Panc1 (cell line): ENCODE measurements at places on chromosomes 11 and 22.
A peak's percentile ranks its signal among the peaks of the same experiment; 100 is the strongest.

DNA sequence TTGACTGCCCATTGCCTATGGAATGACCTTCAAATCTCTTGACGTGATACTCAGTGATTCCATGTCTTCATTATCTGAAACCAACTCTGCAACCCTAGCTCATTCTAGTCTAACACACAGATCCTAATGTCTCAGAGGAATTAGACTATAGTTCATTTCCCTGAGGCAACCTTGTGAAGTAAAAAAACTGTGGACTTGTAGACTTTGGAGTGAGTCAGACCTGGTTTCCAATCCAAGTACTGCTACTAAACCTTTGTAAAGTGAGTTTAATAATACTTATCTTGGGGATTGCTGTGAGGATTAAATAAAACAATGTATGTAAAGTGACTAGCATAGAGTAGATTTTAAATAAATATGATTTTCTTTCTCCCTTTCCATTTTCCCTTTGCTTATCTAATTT lies 226.1 kb downstream of the BLID start:
- DNase-seq, result no peak

- peak; percentile 18 for DNase-seq
Observed at GRCh38 chr11:58629857-58630256, 7.4 kb downstream of the CNTF start.

DNA sequence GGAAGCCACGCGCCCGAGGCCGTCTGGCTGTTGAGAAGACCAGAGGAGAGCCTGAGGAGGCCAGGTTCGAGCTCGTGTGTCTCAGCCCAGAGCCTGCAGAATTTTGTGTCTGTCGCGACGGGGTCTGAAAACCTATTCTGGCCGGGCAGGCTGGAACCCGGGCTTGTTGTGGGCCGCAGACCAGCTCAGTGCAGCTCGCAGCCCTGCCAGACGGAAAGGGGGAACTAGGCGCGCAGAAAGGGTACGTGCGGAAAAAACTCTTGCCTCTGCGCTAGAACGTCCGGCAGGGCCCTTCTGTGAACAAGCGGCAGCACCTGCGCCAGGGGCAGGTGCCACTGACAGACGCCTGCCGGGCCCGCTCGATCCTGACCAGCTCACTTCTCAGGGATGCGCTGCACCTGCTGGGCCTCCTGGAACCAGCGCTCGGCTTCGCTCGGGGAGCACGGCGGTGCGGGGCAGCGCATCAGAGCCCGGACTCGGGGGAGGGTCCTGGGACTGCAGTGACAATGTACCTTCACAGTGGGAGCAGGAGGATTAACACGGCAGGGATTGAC lies 409.3 kb downstream of the BRD1 start:
- no peak for DNase-seq

- DNase-seq, result no peak
Observed at GRCh38 chr22:30327864-30328345, 1.2 kb upstream of the TBC1D10A start.

DNA sequence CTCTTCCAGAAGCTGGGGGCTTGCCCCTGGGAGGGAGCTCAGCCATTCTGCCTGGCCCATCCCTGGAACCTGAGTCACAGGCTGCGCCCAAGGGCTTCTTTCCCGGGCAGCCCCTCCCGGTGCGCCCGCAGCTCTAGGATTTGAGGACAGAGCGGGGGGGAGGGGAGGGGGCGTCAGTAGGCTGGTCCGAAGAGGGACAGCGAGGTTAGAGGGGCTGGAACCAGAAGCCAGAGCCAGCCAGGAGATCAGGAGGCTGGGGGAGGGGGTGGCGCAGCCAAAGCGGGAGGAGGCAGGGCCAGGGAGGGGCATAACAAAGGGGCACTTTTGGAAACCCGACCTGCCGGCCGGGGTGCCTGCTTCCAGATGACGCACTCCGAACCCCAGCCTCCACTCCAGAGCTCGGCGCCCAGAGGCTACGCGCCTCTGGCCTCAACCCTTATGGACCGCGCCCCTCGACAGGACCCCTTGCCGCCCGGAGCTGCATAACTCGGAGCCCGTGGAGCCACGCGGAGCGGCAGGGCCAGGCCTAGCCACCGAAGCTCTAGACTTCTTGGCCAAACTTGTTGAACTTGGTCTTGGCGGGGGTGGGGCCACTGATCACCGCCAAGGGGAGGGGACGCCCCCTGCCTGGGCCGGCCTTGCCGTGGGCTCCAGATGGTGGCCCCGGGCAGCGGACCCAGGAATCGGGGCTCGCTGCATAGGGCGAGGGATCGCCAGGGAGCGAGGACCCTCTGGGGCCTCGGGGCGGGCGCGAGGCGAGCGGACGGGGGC lies 744 bp downstream of the PACSIN3 start:
- no peak for DNase-seq

DNA sequence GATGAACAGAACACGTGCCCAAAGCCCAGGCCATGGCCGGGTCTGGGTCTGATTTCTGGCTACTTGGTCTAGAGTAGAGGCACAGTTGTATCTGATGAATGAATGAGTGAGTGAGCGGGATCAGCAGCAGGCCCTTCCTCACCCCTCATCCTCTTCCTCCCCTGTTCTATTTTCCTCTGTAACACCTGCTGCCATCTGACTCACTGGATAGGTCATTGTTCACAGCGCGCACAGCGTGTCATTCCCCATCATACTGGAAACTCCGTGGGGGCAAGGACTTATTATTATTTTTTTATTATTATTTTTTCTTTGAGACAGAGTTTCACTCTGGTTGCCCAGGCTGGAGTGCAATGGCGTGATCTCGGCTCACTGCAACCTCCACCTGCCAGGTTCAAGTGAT lies 13.9 kb downstream of the NCF4 start:
- no peak for DNase-seq

DNA sequence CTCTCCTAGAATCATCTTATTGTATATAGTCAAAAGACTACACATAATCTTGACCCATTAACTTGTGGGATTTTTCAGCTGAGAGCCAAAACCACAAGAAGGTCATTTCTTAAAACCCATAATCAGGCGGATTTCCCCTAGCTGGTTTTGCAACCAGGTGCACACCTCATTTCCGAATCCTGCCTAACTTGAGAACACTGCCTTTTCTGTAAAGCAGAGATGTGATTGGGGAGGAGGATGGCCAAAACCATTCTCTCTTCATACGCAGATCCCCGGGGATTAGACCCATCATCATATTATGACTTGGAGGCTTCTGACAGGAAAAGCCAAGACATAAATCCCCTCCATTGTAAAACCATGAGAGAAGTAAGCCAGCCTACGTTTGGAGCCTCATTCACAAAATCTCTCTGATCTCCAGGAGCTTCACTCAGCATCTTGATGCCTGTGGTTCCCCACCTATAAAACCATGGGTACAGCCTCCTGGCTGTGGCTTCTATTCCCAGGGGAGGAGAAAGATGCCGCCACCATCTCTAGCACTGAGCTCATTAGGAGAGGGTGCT lies 191.3 kb downstream of the KIF18A start:
- no peak for DNase-seq

GRCh38 chr22:39132281-39132680 lies 20.2 kb downstream of the CBX7 start:
- DNase-seq, result no peak

DNA sequence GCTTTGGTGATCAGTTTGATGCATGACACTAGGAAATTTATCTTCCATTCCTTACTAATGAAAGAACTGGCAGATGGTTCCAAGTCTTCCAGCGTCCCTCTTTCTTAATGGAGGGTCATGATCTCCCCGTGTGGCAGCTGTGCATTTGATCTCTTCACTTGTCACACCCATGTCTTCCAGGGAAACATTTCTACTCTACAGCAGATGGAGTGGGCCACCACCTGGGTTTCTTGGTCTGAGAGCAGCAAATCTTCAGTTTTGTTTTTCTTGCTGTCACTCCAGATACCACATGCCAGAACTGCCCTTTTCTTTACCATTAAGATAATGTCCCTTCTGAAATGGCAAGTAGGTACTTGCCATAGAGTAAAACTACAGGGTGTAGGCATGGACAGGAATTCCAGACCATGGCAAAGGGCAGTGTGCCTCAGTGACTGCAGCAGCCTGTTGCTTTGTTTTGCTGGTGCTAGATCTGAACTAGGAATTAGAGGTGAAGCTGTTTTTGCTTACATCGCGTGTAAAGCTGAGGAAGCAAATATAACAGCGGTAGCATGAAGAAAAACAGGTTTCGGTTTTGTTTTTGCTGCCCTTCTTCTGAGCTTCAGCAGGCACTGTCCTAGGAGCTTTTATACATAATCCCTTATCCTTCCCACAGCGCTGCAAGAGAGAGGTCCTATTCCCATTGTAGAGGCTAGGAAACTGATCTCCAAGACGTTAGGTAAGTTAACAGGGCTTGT lies 20.7 kb upstream of the C11orf96 start:
- DNase-seq, result no peak

DNA sequence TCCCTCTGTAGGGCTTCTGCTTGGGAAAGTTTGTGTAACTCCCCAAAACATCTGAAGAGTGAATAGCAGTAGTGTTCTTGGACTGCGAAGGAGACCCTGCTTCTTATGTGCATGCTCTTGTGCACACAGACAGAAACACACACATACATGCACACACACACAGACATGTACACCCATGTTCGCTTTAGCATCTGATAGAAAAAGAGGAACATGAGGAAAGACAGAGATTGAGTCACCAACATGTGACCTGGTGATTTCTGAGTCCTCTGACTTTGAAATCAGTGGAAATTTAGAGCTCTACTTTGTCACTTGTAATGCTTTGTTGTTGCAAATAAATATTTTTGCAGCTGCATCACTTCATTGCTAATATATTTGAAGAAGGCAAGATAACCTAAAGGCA lies 23.8 kb downstream of the CD44 start:
- peak; percentile 77 for DNase-seq

GRCh38 chr22:27930331-27931060 lies 11.4 kb upstream of the PITPNB start:
- DNase-seq, result no peak

DNA sequence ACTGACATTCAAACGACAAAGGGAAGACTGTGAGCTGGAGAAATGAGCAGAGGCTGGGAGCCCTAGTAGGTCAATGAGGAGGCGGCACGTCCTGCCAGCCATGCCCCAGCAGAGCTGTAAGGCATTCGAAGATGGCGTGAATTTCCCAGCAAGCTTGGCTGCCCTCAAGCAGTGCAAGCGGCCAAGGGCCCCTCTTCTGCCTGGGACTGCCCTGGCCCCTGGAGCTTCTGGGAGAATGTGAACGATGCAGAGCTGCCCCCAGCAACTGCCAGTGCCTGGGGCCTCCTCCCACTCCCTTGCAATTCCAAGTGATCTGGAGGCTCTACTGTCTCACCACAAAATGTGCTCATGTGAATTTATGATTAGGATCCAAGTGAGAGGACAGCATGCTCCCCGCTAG lies 4.3 kb downstream of the PPM1F start:
- DNase-seq, result no peak

GRCh38 chr11:125674210-125674609 lies 6.4 kb downstream of the ACRV1 start:
- no peak for DNase-seq

GRCh38 chr11:19886498-19886897 lies 173.9 kb downstream of the NAV2 start:
- no peak for DNase-seq

GRCh38 chr11:35812828-35813227 lies 131.0 kb upstream of the LDLRAD3 start:
- no peak for DNase-seq

- no peak for DNase-seq
Observed at GRCh38 chr11:1568441-1568911, 3.6 kb downstream of the DUSP8 start.

- no peak for DNase-seq
Observed at GRCh38 chr11:8019314-8020243, 32.4 kb downstream of the EIF3F start.

GRCh38 chr11:128026596-128026995 lies 560.8 kb downstream of the ETS1 start:
- peak; percentile 46 for DNase-seq

- DNase-seq, result no peak
Observed at GRCh38 chr11:76013526-76013925, 192.8 kb downstream of the WNT11 start.

DNA sequence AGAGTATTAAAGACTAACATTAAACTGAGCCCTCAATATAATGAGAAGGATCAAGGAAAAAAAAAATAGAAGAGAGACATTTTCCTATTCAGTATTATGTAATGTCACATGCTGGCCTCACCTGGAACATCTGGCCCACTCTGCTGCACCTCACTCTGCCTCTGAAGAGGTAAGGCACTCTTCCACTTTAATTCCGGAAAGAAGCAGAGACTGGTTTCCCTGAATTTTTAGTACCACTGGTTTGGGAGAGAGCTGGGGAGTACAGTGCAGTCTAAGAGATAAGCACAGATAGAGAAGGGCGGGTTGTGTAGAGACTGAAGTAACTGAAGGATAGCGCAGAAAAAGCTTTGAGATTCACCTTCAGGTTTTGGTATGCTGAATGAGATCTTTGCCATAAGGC lies 178.7 kb downstream of the SOX6 start:
- DNase-seq, result no peak

DNA sequence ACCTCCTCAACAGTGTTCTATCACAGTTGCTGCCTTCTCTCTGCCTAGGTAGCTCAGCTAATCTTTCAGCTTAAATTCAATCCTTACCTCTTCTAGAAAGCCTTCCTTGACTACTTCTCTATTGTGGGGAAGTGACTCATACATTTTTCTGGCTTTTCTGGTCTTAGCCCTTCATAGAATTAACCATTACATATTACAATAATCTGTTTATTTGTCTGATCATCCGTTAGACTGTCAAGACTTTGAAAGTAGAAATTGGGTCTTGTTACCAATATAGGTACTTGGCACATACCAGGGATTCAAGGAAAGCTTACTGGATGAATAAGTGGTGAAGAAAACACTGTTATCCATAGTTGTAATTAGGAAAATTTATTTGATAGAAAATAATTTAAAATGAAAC lies 89.6 kb downstream of the FANCF start:
- DNase-seq, result no peak

DNA sequence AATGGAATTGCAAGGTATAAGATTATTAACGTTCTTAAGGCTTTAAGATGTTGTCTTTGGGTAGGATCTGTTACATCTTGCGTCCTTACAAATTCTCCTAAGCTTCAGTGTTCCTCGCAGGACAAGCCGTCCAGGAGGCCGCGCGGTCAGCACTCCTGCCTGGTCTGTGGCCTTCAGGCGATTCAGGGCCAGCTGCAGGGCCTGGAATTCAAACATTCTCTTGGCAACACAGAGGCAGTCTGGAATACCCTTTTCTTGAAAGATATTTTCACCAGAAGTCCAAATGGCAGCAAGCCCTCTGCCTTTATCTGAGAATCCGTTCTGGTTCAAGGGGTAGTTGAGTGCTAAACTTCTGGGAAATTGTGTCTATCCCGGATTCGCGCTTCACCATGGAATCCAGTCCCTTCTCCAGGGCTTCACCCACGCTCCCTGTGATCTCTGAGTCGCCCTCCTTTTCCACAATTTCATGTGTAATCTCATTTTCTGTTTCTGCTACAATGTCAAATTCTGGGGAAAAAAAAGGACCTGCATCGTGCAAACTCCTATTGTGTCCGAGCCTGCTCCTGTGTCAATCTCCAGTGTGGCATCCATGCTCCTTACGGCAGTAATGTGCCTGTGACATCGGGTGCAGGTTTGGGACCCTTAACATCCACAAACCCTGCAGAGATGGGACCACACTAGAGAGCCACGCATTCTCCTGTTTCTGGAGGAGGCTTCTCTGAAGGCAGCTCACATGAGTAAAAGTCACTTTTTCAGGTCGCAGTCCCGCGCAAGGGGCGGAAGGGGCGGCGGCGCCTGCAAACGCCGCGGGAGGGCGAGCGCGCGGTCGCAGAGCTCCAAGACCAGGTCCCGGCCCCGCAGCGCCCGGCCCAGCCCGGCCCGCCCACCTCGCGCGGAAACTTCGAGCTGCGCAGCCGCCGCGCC lies 25.4 kb upstream of the SORL1 start:
- no peak for DNase-seq

- DNase-seq, result no peak
Observed at GRCh38 chr11:26993965-26994457, at the start of gene FIBIN. FIBIN (plus strand) TSS chr11:26994112; CDS start chr11:26994527, 415 bp downstream.
